Stimulated activated CD4-positive, alpha-beta T cell treated with anti-CD3 and anti-CD28 coated beads, Interleukin-15, amount 100 ng/mL, for 48 hours (primary cell): ENCODE measurements at places on chromosomes 12 and 14.

DNA sequence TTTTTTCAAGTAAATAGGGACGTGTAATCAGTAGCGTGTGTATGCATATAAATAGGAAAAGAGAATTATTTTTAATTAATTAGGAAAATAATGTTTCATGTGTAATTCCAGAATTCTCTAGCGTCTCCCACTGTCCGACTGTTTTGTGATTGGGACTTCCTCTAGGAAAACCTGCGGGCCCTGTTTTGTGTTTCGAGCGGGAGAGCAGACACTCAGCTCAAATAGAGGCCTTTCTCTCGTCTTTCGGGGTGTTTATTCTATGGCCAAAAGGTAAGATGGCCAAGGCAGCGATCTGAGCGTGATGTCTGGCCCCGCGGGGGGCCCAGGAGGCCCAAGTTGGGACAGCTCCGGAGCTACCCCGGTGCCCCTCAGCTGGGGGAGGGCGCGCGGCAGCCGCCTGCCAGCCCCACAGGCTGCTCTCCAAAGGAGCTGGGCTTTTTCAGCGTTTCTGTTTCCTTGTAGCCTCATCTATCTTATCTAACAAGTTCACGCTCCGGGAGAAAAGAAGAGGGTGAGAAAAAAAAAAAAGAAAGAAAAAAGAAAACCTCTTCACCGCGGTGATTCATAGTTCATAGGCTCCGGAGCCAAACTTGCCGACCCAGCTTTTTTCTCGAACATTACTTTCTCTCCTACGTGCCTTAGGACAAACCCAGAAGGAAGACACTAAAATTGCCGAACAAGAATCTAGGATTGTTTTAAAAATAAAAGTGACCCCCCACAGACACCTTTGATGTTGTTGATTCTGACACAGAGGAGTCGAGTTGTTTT lies 7.5 kb upstream of the FOXG1 start:
- no peak for DNase-seq

- DNase-seq = no peak
Measured at GRCh38 chr12:19435831-19436497, 3.3 kb upstream of the AEBP2 start.

DNA sequence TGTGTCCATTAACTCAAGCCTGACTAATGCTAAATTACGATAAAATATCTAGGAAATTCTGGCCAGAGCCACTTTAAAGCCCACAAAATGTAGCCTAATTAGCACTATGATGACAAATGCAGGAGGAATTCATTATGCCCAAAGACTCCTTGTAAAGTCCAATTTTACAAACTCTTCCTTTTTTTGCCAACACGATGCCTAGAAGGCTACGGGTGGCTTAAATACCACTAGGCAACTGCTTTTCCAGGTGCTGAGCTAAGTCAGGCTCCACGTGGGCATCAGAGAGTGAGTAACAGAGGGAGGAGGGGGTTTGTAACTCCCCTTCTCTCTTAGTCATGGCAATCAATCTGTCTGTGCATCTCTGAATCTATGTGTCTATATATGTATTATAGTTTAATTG lies 172.4 kb upstream of the NTF3 start:
- no peak for DNase-seq

DNA sequence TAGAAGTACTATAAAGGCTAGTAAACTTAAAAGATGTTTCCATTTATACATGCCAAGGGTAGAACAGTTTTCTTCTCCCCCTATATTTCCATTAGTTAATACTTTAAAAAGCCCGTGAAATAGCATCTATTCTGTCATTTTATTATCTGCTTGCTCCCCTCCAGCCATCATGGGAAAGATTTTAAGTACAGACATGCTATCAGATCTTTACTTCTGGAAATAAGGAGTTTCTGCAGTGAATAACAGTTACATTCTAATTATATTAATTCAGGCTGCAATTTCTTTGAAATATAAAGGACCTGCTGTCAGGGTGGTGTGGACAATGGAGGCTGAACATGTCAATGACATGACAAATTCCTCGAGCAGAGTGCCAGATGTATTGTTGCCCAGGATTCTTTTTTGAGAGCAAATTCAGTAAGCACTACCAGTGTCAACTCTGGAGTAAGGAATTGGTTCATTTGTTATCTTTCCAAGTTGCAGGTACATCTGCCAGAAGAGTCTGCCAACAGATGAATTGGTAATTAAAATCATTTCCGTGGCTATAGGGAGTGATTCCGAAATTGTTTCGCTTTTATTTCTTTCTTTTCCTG lies 151.3 kb downstream of the BTG1 start:
- no peak for DNase-seq

GRCh38 chr12:119479121-119479561 lies 114.4 kb upstream of the TMEM233 start:
- no peak for DNase-seq

DNA sequence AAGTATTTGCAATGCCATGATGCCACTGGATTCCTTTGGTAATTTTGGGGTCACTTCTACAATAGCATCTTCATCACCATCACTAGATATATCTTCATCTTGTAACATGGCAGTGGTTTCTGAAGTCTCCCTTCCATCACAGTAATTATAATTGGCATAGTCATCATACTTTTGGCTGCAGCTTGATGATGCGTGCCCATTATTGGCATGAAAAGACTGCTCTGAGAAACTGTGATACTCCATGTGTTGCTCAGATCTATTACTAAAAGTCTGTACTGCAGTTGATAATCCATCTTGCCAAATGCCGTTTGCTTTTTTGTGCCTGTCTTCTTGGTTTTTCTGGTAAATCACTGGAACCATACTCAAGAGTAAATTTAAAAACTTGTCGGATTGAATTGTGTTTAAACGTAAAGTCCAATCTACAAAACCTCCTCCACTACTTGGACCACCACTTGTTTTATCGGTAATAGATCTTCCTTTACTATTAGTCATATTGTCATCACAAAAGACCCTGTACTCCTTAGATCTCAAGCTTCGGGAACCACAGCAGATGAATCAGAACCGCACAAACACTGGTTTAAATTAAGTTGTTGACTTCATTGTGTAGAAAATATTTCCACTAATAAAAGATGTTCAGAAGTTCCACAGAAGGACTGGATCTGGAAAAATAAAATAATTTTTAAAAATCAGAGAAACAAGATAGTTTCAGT lies 29.9 kb downstream of the SLC41A2 start:
- no peak for DNase-seq

DNA sequence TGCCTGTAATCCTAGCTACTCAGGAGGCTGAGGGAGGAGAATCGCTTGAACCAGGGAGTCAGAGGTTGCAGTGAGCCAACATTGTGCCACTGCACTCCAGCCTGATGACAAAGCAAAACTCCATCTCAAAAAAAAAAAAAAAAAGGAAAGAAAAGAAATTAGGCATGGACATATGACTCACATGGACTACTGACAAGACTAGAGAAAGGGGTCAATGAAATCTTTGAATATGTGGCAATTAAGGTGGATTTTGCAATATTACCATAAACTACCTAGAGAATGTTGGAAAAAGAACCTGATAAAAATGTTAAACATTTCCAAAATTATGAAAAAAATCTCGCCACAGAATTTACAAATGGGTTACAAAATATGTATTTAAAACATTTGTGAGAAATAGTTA lies 873.6 kb downstream of the C12orf50 start:
- no peak for DNase-seq

DNA sequence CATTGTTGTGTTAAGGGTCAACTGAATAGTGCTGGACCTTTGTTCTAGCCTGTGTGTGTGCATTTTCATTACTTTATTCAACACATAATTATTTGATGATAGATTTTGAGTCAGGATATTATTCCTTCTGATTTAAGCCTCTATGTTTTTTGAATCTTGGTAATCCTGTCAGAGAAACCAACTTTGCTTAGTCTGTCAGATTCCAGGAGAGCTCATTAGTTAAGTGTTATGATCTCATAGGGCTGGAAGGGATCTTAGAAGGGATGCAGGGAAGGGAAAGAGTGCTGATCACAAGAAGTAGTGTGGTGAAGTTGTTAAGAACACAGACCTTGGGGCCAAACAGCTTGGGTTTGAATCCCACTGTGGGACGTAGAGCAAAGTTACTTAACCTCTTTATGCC lies 52.9 kb downstream of the SCN8A start:
- DNase-seq = no peak

DNA sequence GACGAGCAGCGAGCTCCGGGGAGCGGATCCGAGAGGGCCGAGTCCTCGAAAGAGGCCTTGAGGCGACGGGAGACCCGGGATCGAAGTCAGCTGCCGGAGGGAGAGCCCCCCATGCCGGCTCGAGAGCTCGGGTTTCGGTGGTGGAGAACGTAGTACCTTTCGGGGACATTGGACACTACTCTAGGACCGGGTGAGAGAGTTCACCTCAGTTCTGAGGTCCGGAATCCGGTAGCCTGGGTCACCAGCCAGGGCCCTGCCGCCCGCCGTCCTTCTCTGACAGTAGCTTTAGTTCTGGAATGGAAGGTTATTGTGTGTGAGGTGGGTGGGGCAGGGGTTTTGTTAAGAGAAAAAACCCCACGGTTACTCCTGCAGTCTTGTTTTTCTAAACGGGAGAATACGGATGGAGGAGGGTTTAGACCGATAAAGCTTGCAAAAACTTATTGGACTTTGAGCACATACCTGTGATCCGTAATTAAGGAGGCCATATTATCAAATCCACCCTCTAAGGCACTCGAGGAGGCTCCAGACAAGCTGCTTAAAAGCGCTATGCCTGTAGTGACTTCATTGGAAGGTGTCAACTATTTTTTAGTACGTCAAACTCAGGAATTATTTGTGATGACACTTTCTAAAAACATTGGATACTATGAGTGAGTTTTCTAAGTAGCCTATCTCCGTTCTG lies 765 bp downstream of the SCYL2 start:
- DNase-seq = peak; percentile 0

DNA sequence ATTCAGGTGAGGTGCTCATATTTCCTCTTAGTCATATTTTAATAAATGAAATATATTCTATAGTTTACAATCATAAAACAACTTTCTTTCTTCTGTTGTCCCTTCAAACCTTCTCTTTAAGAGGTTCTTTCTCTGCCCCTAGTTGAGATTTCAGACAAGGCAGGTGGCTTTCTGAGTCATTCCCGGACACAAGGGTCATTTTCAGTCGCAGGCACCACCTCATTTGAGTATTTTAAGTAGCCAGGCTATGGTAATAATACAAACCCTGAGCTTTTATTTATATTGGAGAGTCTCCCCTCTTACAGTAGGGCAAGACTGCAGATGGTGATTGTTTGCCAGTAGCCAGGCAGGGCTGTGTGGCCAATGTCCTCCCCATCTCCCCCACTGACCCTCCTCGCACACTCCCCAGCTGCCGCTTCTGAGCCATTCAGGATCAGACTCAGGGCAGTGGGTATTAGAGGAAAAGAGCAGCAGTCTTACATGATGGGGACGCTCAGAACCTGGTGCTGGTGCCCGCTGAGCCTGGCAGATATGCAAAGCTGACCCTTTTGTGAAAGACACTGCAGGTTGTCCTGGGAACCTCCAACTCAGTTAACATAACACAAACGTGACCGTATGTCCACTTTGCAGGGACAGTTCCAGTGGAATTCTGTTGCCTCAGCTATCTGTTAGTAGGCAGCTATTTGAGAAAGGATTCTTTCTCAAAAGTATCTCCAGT lies 101.1 kb upstream of the BCL2L14 start:
- no peak for DNase-seq

GRCh38 chr12:3531496-3531895 lies 40.5 kb downstream of the PRMT8 start:
- no peak for DNase-seq

DNA sequence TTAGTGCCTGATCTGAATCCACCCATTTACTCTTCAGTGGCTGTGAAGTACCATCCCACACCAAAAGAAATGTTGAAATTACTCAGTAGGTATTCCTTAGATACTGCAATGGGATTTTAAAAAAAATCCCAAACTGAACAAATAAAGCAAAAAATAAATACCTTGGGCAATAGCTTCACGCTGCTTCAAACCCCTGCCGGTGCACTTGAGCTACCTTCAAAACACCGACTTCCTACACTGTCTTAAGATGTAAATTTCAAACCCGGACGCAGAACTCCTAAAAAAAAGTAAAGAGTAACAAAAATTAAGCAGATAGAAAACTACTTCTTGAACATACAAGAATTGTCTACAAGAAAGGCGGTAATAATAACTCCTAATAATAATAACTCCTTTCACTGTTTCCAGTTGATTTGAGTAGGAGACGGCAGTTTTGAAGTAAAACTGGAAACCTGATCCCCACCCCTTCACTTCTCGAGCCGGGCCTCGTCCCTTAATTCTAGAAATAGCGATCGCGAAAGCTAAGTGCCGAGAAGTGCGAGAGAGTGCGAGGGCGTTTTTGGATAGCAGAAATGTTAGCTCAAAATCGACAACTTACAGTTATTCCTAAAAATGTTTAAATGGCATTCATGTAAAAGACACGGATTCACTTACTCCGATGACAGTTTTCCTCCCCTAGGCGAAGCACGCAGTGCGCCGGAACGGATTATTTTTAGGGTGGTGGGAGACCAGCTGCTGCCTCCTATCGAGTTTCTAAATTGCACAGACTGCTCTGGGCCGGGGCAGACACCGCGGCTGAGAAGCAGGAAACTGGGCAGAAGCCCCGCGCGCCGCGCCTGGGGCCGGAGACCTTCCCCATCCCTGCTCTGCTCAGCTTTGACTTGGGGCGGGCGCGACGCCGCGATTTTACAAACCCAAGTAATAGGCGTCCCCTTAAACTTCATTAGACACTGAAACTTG lies at the start of gene ABCC9:
Gene ABCC9 (minus strand): TSS at position 878 of the 957 bp plus-strand sequence. CDS start 4,752 bp downstream, outside the sequence.
- DNase-seq = no peak

DNA sequence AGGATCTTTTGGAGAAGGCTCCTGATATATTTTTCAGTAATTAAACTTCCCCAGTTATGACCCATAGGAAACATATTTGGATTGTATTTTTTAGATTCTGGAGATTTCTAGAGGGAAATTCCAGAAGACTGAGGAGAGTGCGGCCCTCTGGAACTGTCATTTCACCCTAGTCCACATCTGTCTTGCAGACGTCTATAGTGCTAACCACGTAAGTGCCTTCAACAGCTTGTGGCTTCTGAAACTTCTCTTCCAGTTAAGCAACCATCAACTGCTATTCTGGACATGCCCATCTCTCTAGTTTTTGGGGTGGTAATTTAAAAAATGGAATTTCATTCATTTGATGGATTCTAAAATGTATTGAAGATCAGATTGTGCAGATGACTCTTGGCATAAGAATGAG lies 1098.8 kb downstream of the TMEM121 start:
- DNase-seq = no peak
